Psoas muscle (tissue), 8 donors: ENCODE measurements at places on chromosomes 1 and 21.

DNA sequence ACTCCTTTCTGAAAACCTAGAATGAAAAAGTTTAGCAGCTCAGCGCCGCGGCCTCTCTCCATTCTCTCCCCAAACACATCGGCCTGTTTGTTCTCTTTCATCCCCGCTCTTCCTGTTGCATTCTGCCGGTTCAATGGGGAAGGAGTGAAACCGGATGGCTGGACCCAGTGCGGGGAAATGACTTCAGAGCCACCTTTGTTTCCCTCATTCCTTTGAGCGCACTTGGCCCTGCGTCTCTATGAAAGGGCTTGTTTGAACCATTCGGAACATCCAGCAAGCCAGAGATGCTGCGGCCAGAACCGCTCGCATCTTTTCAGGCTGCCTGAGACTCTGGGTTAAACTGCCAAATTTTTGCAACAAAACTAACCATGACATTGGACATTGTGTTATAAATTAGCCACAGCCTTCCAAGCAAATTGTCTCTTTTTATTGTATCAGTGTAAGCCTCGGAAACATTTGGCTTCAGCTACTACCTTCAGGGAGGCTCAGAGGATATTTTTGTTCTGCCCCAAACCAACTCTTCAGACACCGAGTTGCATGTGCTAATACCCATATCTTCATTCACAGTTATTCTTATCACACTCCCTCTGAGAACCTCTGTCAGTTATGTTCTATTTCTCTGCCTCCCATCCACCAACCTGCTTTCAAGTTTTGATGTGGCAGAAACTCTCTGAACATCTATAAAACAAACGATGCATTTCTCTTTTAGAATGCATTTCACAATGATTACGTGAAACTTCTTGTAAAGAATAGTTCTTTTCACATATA is 5.1 kb upstream of the OLIG1 start:
- no peak for DNase-seq

DNA sequence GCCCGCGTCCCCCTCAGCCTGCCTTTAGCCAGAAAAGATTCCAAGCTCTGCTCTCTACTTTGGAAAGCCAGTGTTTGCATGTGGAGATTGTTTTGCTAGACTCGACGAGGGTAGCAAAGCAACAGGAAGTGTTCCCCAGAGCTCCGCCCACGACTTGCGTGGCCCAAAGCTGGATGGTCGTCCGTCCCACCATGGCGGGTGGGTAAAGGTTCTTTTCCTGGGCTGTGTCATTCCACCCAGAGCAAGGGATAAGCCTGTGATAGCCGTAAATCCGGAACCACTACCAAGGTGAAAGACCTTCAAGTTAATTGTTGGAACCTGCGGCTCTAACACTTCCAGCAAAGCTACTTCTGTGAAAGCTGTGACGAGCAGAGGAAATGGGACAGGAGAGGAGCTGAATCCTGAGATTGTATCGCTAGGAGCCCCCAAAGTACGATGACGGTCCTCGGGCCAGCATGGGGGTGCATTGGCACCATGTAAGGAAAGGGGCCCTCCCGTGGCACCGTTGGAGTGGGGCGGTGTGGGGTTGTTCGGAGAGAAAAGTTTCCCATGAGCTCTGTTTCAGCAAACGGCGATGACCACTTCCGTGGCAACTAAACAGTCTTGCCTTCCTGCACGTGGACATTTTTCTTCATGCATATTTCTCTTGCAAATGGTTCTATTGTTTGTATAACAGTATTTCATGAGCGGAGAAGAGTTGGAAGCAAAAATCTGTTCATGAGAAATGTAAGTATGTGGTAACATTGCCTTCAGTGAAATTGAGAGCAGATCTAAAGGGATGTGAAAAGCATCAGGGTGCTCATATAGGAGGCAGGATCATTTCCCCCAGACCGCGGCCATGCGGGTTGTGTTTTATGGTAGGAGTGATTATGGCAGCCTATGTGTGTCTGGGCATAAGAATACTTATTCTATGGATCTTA is 8.4 kb downstream of the MX2 start:
- DNase-seq, result no peak

- no peak for DNase-seq
Observed at GRCh38 chr1:43558346-43558841, 27.7 kb downstream of the PTPRF start.

DNA sequence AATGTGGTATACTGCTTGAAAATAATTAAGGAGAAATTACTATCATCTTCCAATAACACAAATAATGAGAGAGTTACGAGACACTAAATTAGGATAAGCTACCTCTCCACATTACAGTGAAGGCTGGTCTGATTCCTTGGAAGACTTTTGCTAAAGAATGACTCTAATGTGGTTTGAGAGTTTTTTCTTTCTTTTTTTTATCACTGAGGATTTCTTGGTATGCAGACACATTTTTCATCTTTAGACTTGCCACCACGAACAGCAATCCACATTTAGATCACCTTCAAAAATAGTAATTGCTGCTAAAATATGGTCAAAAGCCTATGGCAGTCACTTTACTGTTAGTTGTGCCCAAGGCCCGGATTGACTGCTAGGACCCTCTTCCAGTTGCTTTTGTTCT is 16.6 kb upstream of the TMEM35B start:
- no peak for DNase-seq

GRCh38 chr1:178282949-178283367 is 189.1 kb downstream of the RASAL2 start:
- no peak for DNase-seq

DNA sequence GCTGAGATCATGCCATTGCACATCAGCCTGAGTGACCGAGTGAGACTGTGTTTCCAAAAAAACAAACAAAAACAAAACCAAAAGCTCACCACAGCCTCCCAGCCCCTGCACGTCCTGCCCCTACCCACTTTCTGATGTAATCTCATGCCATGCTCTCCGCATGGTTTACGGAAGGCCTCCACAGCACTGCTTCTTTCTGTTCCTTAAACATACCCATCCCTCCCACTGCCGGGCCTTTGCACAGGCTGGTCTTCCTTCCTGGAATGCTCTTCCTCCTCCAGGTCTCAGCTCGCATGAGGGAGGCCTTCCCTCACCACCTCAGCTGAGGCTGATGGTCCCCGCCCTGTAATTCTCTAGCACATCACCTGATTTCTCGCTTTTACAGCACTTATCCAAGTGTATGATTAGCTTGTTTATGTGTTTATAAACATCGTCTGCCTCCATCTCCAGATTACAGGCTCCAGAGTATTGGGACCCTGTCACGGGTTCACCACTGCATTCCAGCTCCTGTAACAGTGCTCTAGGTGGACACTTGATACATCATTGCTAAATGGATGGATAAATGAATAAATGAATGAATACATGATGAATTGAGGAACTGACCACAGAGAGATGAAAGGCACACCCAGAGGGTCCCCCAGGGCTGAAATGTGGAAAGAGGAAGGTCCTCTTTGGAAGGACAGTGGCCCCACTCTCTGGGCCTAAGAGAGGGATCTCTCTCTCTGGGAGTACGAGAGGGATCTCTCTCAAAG is 22.1 kb downstream of the TCEA3 start:
- no peak for DNase-seq

GRCh38 chr1:23035823-23036452 is 16.7 kb downstream of the KDM1A start:
- no peak for DNase-seq

DNA sequence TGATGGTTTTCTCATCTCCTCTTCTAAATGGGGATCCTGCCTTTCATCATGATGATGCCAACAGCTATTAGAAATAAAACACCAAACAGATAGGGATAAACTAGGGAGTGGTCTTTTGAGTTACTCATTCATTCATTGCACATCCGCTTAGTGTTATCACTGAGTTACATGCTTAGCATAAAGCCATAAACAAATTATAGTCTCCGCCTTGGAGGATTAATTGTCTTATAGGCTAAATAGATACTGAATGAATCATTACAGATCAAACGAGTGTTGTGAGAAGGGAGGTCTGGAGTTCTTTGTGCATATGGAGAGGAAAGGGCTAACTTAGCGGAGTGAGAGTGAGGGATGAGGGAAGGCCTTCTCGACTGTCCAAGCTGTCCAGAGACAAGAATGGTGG is 19.8 kb upstream of the GUCA2B start:
- no peak for DNase-seq

GRCh38 chr21:25809013-25809412 is 74.2 kb downstream of the GABPA start:
- no peak for DNase-seq
